Activated naive CD4-positive, alpha-beta T cell treated with Interleukin-2 at 50 U/mL for 16 hours (primary cell): ENCODE measurements at places on chromosomes 3 and 15.

GRCh38 chr15:91257746-91258414 lies 157.8 kb downstream of the SV2B start:
- no peak for DNase-seq

GRCh38 chr15:37093480-37094332 lies 6.6 kb downstream of the MEIS2 start:
- DNase-seq: no peak

GRCh38 chr15:34085746-34086145 lies 15.9 kb downstream of the EMC7 start:
- no peak for DNase-seq

- no peak for DNase-seq
Observed at GRCh38 chr15:45168286-45168685, 19.5 kb downstream of the SHF start.

GRCh38 chr3:184368586-184369183 lies 7.2 kb downstream of the POLR2H start:
- DNase-seq: no peak

GRCh38 chr3:134312873-134313846 lies 61.1 kb downstream of the AMOTL2 start:
- DNase-seq: no peak
